ENCODE measurements at places on chromosomes 13 and 19.
A peak's percentile ranks its signal among the peaks of the same experiment; 100 is the strongest.

GRCh38 chr19:8515317-8515716, 1.4 kb upstream of the ZNF414 start:
- no peak for DNase-seq

DNA sequence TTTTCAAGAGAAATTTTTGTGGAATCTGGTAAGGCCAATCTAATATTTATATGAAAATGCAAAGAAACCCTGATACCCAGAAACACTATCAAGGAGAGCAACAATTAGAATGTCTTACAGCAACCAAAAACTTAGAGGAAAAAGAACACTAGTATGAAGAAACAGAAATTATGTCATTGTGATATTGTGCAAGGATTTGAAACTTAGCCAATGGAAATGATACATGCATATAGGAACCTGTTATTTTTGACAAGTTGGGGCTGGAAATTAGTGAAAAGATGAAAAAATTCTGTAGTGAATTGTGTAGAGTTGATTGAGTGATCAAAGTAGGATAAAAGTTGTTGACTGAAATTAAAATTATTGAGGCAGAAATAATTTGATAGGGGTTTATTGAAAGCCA, 792.6 kb upstream of the SLITRK6 start:
- DNase-seq = no peak

DNA sequence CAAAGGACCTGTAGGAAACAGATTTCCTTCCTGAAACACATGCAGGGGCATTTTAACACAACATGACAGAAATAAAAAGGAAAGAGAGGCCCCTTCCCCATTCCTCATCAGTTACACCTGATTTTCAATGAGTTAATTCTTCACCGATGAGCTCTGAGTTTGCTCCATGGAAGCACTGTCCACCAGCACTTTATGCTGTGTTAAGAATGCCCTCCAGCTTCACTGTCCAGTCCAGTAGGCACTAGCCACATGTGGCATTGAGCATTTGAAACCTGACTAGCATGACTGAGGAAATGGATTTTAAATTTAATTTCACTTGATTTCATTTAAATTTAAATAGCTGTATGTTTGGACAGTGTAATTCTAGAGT, 217.2 kb upstream of the SLC10A2 start:
- no peak for DNase-seq

DNA sequence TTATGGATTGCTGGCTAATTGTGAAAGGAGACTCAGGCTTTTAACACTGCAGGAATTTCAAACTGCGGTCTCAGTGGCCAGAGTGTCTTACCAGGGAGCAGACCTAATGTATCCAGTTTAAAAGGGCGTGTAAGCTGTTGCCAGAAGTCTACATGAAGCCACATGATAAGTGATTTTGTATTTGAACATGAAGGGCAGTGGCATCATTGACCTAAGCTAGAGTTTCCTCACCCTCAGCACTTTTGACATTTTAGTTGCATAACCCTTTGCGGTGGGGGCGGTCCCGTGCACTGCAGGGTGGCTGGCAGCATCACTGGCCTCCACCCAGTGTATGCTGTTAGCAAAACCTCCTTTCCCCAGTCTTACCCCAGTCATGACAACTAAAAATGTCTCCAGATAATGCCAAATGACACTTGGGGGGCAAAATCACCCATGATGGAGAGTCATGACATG, 23.7 kb upstream of the GPR18 start:
- peak; percentile 85 for DNase-seq

GRCh38 chr19:3961007-3961406, 9.9 kb downstream of the DAPK3 start:
- no peak for DNase-seq

DNA sequence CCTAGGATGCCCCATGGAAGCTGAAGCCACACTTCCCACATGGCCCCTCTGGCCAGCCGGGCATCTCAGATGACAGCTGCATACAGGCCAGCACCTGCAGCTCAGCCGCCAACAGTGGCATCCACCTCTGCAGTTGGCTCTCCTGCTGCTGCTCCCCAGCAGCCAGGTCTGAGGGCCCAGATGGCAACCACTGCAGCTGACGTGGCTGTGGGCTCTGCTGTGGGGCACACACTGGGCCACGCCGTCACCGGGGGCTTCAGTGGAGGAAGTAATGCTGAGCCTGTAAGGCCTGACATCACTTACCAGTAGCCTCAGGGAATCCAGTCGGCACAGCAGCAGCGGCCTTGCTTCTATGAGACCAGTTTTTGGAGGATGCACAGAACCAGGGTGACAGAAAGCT, 45.3 kb upstream of the LSM14A start:
- DNase-seq = no peak

DNA sequence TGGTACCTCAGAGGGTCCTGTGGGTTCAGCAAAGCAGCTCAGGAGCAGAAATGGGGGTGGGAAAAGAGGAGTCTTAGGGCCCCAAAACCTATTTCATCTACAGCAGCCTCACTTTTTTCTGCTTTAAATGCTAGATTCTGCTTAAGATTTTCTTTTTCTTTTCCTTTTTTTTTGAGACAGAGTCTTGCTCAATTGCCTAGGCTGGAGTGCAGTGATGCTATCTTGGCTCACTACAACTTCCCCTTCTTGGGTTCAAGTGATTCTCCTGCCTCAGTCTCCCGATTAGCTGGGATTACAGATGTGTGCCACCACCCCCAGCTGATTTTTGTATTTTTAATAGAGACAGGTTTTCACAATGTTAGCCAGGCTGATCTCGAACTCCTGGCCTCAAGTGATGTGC, 30.7 kb upstream of the WDFY2 start:
- no peak for DNase-seq

- no peak for DNase-seq
These were observed 292.4 kb downstream of the TEX29 start for GRCh38 chr13:111612886-111613285.

GRCh38 chr19:11264452-11265176, 2.3 kb upstream of the DOCK6 start:
- DNase-seq = peak; percentile 90

- no peak for DNase-seq
These were observed 245.5 kb downstream of the TDRD3 start for GRCh38 chr13:60642552-60642951.

DNA sequence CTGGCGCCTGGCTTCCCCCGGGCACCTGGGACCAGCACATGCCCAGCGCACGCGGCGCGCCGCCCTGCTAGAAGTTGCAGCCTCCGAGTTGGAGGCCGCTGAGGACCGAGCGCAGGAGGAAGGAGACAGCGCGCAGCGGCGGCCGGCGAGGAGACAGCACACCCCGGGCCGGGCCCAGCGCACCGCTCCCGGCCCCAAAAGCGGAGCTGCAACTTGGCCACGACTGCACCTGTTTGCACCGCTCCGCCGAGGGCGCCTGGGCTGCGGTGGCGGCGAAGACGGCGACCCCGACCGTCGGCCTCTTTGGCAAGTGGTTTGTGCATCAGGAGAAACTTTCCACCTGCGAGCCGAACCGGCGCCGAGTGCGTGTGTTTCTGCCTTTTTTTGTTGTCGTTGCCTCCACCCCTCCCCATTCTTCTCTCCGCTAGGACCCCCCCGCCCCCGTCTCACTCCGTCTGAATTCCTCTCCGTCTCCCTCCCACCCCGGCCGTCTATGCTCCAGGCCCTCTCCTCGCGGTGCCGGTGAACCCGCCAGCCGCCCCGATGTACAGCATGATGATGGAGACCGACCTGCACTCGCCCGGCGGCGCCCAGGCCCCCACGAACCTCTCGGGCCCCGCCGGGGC, at the start of gene SOX1:
Gene SOX1 (plus strand): TSS at position 34 of the 626 bp plus-strand sequence. CDS start 510 bp downstream, at position 544.
- no peak for DNase-seq

GRCh38 chr13:59914556-59914955, 249.2 kb downstream of the DIAPH3 start:
- DNase-seq = no peak

- peak; percentile 87 for DNase-seq
These were observed 2.7 kb downstream of the DACH1 start for GRCh38 chr13:71864094-71864985.

DNA sequence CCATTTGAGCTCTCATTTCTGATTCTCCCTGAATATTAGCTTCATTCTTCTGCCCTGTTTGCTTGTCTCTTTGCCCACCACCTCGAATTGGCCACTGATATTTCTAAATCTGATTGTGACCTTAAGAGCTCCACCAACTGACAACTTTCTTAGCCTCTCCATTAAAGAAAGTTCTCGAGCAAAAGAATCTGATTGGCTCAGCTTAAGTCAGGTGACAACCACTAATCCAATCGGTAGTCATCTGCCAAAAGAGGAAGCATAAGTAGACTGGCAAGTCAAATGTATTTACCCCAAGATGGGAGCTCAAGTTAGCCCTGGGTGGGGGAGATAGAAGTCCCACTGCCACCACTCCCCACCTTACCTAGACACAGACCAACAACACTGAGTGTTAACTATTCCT, 41.5 kb downstream of the NOTCH3 start:
- DNase-seq = no peak

- DNase-seq = peak; percentile 19
These were observed 161.6 kb downstream of the RNF17 start for GRCh38 chr13:24925318-24926231.

- no peak for DNase-seq
These were observed 210.7 kb upstream of the SLC10A2 start for GRCh38 chr13:103276775-103277498.

- no peak for DNase-seq
These were observed 861.9 kb upstream of the SLITRK1 start for GRCh38 chr13:84744203-84744602.

GRCh38 chr13:30061217-30061616, 210.8 kb upstream of the UBL3 start:
- DNase-seq = no peak

DNA sequence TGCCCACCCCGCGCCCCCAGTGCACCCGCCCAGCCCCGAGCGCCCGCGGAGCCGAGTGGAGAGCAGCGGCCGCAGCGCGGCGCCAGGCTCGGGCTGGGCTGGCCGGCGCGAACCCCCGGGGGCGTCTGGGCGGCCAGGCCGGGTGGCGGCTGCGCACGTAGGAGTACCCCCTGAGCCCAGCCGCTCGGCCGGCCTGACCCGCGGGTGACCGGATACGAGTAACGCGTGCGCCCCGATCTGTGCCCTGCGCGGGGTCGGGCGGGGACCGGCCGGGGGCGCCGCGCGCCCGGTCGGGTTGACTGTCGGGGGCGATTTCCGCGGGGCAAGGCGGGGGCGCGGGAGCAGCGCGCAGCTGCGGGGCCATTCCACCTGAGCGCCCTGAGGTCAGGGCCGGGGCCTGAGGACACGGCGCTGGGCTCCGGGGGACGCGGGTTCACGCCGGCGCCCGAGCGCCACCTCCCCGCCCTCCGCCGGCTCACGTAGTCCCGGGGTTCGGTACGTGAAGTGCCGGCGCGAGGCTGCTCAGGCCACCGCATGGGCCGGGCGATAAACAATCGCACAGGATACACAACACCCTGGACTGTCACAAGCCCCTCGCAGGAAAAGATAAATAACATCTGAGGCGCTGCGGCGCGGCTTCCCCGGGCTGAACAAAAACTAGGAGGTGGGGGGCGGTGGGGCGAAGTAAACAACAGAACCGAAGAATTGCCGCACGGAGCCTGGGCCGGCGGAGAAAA, 37.6 kb upstream of the FLT1 start:
- DNase-seq = no peak

GRCh38 chr19:46529622-46530451, 34.2 kb upstream of the PNMA8B start:
- DNase-seq = peak; percentile 79

DNA sequence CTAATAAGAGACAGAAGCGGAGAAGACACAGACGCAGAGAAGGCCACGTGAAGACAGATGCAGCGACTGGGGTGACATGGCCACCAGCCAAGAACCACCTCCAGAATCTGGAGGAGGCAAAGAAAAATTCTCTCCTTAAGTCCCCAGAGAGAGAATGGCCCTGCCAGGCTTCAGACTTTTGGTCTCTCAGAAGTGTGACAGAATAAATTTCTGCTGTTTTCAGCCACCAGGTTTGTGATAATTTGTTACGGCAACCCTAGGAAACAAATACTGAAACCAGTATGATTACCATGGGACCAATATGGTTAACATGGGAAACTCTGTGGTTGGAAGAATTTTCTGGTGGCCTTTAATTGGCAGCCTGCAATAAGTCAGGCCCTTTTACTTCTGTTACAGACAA, 63.9 kb upstream of the DOCK9 start:
- DNase-seq = no peak

GRCh38 chr13:20415694-20416107, 110.0 kb downstream of the CRYL1 start:
- DNase-seq = no peak

DNA sequence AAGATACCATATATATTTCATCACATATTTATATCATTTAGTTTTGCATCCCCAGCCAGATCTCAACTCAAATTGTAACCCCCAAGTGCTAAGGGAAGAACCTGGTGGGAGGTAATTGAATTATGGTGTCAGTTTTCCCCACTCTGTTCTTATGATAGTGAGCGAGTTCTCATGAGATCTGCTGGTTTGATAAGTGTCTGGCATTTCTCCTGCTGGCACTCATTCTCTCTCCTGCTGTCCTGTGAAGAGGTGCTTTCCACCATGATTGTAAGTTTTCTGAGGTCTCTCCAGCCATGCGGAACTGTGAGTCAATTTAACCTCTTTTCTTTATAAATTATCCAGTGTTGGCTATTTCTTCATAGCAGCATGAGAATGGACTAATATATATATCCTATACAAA, 462.5 kb upstream of the SLITRK5 start:
- DNase-seq = no peak

GRCh38 chr19:13070425-13071140, 32.1 kb downstream of the LYL1 start:
- no peak for DNase-seq

GRCh38 chr19:56969156-56969555, 128.6 kb upstream of the PEG3 start:
- no peak for DNase-seq

- DNase-seq = no peak
These were observed 711 bp upstream of the MIPEP start for GRCh38 chr13:23889615-23890607.

DNA sequence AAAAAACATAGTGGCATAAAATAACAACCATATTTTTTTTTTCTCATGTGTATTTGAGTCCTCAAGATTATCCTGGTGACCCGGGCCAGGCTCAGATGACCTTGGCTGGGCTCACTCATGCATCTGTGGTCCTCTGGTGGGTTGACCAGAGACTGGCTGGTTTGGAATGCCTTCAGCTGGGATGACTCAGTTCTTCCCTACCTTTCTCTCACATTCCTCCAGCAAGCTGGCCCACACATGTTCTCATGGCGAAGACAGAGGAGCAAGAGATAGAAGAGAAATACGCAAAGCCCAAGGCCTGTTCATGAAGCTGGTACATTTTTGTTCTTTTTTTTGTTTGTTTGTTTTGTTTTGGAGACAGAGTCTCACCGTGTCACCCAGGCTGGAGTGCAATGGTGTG, 14.3 kb upstream of the ZNF541 start:
- no peak for DNase-seq

GRCh38 chr13:107373551-107373950, 805.6 kb upstream of the ARGLU1 start:
- no peak for DNase-seq

GRCh38 chr19:7636691-7637373, at the start of gene STXBP2:
Gene STXBP2 (plus strand): TSS chr19:7637110. CDS start chr19:7637150, 40 bp downstream.
- DNase-seq = peak; percentile 95

Measured in mucosa of descending colon (tissue), 3 donors.